ENCODE measurements at places on chromosomes 12 and 14. TPM values are rescaled to one million over a fixed set of nuclear protein-coding genes. Genes with fewer than 3 reads are reported as not detected.
A peak's percentile ranks its signal among the peaks of the same experiment; 100 is the strongest.

Gene ISM2
- not detected for total RNA-seq

Gene KLHDC1
- total RNA-seq = 10.0 TPM

Gene CLEC7A
- 1.3 TPM for total RNA-seq

Gene BEST3
- total RNA-seq = 0.80 TPM

GRCh38 chr14:50560931-50561285 lies 963 bp downstream of the ATL1 start:
- peak; percentile 86 for DNase-seq

- no peak for DNase-seq
Observed at GRCh38 chr12:22925623-22926022, 300.7 kb downstream of the ETNK1 start.

DNA sequence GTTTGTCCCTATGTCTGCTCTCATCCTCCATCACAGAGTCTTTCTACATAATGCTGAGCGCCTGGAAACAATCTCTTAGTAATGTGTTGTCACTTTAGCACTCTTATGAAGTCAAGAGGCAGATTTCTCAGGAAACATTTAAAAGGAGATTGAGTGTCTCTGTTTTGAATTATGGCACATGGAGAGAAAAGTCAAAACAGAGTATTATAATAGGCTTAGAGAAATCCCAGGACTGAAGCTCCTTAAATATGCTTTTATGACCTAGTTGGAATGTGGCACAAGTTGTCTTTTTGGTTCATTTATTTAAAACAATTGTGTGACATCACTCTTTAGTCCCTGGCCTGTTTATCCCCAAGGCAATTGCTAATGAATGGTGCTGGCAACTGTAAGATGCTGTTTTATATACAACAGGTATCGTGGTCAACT lies 117.8 kb upstream of the HIF1A start:
- DNase-seq = no peak

DNA sequence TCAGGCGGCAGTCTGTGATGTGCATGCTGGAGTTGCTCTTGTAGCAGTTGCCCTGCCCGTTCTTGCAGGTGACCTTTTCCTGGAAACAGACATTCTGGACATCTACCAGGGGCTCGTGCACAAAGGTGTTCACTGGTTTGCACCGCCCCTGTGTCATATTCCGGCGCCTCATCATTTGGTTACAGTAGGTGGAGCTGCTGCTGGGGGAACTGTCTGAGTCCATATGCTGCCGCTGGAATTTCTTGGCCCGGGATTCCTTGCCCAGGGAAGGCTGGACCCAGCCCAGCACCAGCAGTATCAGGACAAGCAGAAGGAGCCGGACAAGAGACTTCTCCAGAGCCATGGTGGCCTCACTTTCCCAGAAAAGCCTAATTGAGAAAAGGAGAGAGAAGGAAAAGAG lies 918 bp downstream of the RNASE1 start:
- peak; percentile 38 for DNase-seq

Measured in left ventricle myocardium inferior (tissue), 1 donor.